ENCODE measurements at places on chromosomes 5 and 9. TPM values are rescaled to one million over a fixed set of nuclear protein-coding genes. Genes with fewer than 3 reads are reported as not detected.
A peak's percentile ranks its signal among the peaks of the same experiment; 100 is the strongest.

GRCh38 chr5:146188358-146188757 is 5.9 kb upstream of the LARS1 start:
- no peak for DNase-seq

- DNase-seq: no peak
Observed at GRCh38 chr9:133913571-133914369, 78.4 kb downstream of the VAV2 start.

GRCh38 chr5:62600560-62601252 is 22.1 kb downstream of the LRRC70 start:
- no peak for DNase-seq

DNA sequence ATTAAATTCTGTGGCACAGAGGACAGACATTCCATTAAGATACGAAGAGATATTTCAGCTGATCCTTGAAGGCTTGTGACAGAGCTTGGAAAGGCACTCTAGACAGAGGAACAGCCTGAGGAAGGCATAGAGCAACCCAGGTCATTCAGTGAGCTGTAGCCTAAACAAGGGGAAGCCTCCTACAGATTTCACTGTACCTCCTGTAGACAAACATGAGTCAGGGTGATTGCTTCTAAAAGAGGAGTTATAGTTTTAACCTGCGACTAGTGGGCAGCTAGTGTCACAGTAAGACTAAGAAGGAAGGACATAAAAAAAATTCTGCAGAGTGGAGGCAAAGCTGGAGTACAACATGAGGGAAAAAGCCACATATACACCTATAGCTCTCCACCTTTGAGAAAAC is 43.5 kb upstream of the ANKDD1B start:
- no peak for DNase-seq

DNA sequence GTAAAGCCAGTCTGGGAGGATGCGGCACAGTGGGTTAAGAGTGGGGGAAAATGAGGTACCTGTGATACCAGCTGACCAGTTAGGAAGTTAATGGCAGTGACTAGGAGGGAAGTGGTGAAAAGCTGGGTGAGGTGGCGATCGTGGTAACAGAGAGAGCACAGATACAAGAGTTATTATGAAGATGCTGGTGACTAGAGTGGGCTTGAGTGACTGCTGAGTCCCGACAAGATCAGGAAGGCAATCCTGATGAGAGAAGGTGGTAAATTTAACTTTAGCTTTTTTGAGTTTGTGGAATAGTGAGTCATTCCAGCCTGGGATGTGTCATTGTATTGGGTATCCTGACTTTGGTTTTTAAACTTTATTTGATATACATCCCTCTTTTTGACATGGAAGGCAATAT is 38.8 kb downstream of the CMYA5 start:
- DNase-seq: no peak

- no peak for DNase-seq
Observed at GRCh38 chr5:172818081-172818480, 16.0 kb upstream of the ERGIC1 start.

- no peak for DNase-seq
Observed at GRCh38 chr5:38782180-38782835, 63.5 kb upstream of the OSMR start.

DNA sequence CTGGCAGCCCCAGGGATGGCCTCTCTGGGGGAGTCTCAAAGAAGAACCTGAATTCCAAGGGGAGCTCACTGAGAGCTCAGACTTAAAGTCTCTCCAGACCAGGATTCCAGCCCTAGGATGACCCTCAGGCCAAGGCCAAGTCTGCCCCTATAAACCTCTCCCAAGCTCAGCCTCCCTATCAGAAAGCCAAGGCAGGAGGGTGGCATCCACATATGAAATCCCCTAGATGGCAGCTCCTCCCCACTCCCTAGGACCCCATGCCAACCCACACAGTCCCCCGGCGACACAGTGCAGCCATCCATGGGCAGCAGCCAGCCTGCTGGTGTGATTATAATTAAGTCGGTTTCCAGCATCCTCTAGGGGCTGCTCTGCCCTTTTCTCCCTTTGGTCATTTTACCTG is 269.9 kb downstream of the CDK5RAP2 start:
- DNase-seq: no peak

DNA sequence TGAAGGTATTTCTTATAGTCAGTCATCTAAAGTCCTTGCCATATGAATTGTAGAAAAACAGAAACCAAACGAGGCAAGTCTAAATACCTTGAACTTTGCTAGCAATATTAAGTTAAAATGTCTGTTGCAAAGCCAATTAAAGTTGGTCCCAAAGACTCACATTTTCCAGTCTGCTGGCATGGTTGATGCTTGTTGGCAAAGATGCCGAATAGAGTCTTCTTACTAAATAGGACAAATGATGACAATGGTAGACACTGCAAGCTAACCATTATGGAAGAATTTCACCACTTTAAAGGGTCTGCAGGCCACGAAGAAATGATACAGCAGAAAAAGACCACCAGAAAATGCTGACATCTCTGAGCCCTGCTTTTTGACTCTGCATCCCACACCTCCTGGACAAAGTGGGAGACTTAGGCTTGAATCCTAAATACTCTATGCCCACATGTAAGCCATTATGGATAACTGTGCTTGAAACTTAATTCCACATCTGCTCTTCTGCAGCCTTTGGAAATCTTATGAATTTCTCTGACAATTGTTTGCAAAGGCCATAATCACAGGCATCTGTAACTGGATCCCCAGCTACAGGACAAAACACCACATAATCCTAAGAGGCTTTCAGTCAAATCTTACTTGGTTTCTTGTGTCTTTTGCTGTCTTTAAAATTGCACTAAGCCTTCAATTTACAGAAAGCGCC is 61.3 kb downstream of the LHFPL2 start:
- no peak for DNase-seq

DNA sequence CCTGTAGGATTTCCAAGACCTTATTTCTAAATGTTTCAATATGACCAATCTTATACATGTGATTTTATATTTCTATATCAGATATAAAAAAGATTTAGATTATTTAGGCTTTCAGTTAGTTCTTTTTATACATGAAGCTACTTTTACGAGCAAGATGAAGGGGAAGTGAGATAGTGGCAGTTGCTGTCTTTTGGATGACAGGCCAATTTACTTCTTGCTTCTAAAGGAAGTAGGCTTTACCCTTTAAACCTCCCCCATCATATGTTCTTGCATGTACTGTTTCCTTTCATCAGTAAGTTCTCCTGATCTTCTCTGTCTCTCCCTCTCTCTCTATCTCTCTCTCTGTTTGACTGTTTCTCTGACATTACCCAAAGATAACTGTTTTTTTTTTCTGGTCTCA is 4.0 kb upstream of the TYRP1 start:
- DNase-seq: no peak

GRCh38 chr9:135478829-135479468 is 633 bp upstream of the PPP1R26 start:
- DNase-seq: peak; percentile 48

DNA sequence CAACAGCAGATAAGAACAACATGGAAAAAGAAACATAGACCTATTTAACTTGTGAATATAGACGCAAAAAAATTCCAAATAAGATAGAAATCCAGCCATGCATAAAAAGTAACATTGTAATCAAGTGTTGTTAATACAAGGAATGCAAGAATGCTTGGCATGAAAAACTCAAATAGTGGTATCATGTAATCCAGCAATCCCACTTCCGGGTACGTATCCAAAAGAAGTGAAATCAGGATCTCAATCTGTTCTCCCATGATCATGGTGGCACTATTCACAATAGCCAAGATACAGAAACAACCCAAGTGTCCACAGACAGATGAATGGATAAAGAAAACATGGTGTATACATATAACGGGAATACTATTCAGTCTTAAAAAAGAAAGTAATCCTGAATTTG is 437.4 kb downstream of the ARHGEF28 start:
- DNase-seq: no peak

GRCh38 chr9:113302792-113303418 is at the start of gene RNF183:
Gene RNF183 (minus strand): TSS chr9:113303376. CDS start chr9:113298184, 5,192 bp downstream.
- DNase-seq: no peak

GRCh38 chr5:54529565-54529964 is 12.0 kb downstream of the SNX18 start:
- no peak for DNase-seq

GRCh38 chr5:35457912-35458823 is 159.5 kb upstream of the SPEF2 start:
- DNase-seq: no peak

GRCh38 chr9:130117816-130118632 is 54.2 kb upstream of the NCS1 start:
- DNase-seq: no peak

- no peak for DNase-seq
Observed at GRCh38 chr9:15287309-15287708, 19.7 kb downstream of the TTC39B start.

DNA sequence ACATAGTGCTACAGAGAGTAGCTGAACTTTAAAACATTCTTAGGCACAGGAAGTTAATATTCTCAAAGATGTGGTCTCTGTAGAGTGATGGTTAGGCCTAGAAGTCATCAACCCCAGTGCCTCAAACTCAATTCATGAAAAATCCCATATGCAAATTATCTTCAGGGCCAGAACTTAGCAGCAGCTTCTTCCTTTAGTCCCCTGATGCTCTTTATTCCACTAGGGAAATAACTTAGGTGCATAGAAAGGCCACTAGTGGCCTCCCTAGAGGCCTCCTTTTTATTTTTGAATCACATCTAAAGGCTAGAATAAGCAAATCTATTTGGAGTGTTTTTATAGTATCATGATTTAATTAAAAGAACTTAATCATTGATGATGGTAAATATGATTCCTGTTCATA is 88.3 kb downstream of the GIN1 start:
- DNase-seq: no peak

- no peak for DNase-seq
Observed at GRCh38 chr9:29214690-29215253, 1641.5 kb upstream of the C9orf72 start.

- DNase-seq: no peak
Observed at GRCh38 chr5:95029569-95030366, 255.1 kb downstream of the MCTP1 start.

DNA sequence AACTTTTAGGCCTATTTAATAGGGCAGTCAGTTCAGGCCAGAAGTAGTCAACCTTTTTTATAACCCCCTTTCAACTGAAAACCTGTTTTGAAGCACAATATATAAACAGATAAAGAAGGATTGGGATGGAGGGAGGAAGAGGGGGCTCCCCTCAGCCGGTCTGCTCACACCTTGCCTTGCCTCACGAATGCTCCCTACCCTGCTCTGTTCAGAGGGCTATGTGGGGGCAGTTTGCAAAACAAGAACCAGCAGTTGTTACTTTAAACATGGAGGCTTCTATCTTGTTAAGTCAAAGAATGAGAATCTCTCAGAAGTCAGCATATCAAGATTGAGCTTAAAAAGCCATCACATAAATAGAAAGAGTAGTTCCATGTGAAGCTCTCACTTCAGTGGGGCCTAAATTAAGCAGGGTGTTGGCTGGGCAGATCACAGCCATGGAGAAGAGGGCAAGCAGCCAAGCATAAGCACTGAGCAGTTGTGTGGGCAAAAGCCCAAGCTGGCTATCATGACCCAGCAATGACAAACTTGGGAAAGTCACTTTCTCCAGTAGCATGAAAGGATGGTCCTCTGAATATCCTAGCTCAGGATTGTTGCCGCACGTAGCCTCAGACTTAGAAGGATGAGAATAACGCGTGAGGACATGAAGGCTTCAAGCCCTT is 70.6 kb downstream of the ALDH1A1 start:
- peak; percentile 17 for DNase-seq

GRCh38 chr9:123863164-123863855 is 66.6 kb downstream of the DENND1A start:
- DNase-seq: no peak

DNA sequence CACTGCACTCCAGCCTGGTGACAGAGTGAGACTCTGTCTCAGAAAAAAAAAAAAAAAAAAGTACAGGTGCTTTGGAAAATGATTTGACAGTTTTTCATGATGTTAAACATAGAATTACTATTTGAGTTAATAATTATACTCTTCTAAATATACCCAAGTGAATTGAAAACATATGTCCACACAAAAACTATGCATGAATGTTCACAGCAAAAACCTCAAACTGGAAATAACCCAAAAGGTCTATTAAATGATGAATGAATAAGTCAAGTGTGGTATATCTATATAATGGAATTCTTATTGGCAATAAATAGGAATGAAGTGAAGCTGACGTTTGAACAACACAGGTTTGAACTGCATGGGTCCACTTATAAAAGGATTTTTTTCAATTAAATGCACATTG is 207.2 kb upstream of the DAB2 start:
- no peak for DNase-seq

GRCh38 chr5:140996060-140996459 is 29.8 kb downstream of the PCDHAC2 start:
- DNase-seq: no peak

- no peak for DNase-seq
Observed at GRCh38 chr9:86605303-86605702, 251.1 kb upstream of the TUT7 start.

DNA sequence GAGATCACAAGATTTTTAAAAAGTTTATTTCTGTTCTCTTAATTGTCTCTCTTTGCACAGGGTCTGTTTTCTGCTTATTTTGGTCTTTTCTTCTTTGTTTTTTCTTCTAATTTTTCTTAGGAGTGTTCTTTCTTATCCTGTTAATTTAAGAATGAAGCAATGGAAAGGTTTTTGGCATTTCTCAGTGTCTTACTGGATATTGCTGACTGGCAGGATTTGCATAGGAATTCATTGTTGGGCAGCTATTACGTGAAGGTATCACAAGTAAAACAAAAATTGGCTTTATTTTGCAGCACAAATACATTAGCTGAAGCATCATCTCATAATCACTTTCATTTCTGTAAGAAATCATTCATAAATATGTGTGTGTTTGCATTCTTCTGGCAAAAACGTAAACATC is 566.9 kb upstream of the CDH6 start:
- no peak for DNase-seq

DNA sequence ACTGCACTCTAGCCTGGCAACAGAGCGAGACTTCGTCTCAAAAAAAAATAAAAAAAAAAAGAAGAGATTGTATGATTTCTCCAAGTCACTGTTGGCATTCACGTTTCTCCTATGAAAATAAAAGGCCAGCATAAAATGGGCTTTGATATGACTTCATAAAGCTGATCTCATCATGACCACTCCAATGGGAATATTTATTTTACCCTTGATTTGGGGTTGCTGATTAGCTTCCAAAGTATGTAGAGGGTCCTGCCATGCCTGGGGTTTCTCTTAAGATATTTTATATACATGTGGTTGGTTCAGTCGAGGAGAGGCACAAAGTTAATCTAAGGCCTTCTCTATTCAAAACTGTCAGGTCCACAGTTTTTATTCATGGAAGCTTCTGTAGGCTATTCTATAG is 247.0 kb upstream of the TNC start:
- DNase-seq: no peak

Gene ADGRD2
- total RNA-seq: not detected

Gene OTULINL
- total RNA-seq: 9.3 TPM

Gene RAD50
- 26.2 TPM for total RNA-seq

Gene TPM2
- 309 TPM for total RNA-seq

Gene CDC14B
- total RNA-seq: 14.1 TPM

Gene FYB1
- total RNA-seq: 8.9 TPM

Gene RAD1
- 12.7 TPM for total RNA-seq

Gene KYAT1
- 6.1 TPM for total RNA-seq

Gene PRDM9
- not detected for total RNA-seq

Gene TMOD1
- 55.3 TPM for total RNA-seq

Gene PFN3
- not detected for total RNA-seq

Gene FAM221B
- total RNA-seq: not detected

Gene IPPK
- total RNA-seq: 7.2 TPM
